ENCODE measurements at places on chromosomes 5 and 9. TPM values are rescaled to one million over a fixed set of nuclear protein-coding genes. Genes with fewer than 3 reads are reported as not detected.
A peak's percentile ranks its signal among the peaks of the same experiment; 100 is the strongest.

DNA sequence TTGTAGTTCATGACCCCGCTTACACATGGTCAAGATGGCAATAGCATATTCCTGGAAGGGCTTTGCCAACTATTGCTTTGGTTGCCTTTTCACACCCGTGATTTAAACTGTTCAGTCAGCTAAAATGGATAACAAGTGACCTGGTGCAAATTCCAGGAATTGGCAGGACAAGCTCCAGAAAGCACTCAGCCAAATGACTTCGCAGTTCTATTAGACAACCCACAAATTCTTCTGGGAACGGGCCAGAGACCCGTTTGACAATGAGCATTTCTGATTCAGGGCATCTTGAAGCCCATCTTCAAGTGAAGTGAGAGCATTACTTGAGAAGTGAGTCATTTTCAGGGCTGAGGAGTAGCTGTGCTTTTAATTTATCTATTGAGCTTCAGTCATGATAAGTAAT, 165.0 kb downstream of the DROSHA start:
- H3K27ac ChIP-seq = no peak overlapping the region
- no peak overlapping the region for H3K4me3 ChIP-seq
- H3K27me3 ChIP-seq = peaks cover 4% of the 10 kb centered on the region
- H3K36me3 ChIP-seq = peaks cover 6% of the 10 kb centered on the region
- H3K4me1 ChIP-seq = peaks cover 10% of the 10 kb centered on the region

- no peak for DNase-seq
- no peaks in the 10 kb centered on the region for H3K27me3 ChIP-seq
- no peaks in the 10 kb centered on the region for H3K4me1 ChIP-seq
- H3K4me3 ChIP-seq = no peak overlapping the region
- no peak overlapping the region for H3K27ac ChIP-seq
These were observed 140.2 kb downstream of the SH3GL2 start for GRCh38 chr9:17719053-17719452.

DNA sequence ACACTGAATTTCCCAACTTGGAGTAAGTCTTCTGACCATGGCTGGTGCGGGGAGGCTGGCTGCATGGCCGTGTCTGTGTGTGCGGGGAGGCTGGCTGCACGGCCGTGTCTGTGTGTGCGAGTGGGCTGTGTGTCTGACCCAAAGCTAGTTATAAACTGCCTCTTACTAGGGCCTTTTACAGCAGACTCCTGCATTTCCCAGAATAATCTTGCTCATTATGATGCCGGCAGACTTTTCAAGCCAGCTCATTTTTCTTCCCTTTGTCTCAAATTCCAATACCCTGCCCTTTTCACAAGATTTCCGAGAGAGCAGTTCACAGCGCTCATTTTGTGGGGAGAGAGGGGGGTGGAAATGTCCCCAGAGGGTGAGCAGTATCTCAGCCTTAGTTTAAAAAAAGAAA, 470.7 kb upstream of the BRINP1 start:
- H3K27me3 ChIP-seq = no peaks in the 10 kb centered on the region
- DNase-seq = no peak
- peaks cover 20% of the 10 kb centered on the region for H3K4me1 ChIP-seq
- no peak overlapping the region for H3K27ac ChIP-seq
- H3K36me3 ChIP-seq = 0 out of 2 replicates have a peak, but pooled peaks cover 2% of the 10 kb centered on the region

DNA sequence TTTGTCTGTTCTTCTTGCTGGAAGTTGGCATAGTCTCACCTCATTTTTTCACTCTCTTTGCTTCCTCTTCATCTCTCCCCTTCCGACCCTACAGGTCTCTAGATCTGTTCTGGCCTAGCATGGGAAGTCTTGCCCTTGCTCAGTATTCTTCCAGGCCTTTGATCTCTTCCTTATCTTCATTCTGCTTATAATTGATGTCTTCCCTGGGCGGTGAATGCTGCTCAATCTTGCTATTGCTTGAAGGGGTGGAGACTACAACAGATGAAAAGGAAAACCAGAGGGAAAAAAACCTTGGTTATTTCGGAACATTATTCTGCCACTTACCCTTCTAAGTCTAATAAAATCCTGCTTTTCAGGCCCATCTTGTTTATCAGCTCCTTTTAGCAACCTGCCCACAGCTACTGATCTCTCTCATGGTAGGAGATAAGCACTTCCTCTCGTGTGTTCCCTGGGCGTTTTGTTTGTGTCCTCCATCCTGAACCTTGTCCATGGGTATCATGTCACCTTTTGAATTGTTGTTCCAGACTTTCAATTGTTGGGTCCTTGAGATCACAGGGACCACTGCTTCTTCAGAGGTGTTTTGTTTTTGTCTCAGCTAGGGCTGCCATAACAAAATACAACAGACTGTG, 375.6 kb downstream of the ADGRV1 start:
- H3K27me3 ChIP-seq = no peaks in the 10 kb centered on the region
- H3K4me1 ChIP-seq = peaks cover 39% of the 10 kb centered on the region
- peaks cover 11% of the 10 kb centered on the region for H3K36me3 ChIP-seq
- DNase-seq = no peak
- no peak overlapping the region for H3K4me3 ChIP-seq
- H3K27ac ChIP-seq = peak overlapping the region; percentile 29

DNA sequence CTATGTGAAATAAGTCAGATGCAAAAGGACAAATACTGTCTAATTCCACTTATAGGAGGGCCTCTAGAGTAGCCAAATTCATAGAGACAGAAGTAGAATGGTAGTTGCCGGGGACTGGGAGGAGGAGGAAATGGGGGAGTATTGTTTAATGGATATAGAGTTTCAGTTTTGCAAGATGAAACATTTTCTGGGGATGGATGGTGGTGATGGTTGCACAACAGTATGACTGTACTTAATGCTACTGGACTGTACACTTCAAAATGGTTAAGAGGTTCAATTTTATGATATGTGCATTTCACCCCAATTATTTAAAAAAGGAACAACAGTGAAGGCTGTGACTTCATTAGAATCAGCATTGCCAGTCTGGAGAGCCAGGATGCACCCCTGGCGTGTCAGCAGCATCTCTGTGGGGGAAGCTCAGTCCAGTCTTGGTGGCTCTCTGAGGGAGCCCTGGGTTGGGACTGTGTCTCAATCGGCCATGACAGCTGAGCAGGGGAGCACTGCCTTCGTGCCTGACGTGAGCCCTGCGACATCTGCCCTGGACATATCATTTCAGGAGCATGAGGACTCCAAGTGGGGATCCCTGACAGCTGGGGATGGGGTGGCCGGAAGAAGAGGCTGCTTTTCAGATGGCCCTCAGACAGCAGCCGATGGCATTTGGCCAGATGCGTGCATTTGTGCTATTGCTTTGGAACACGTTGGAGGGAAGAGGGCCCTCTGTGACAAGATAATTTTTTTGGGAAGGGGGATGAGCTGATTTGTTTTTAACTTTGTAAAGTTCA, 130.8 kb upstream of the STC2 start:
- no peak for DNase-seq
- no peaks in the 10 kb centered on the region for H3K4me1 ChIP-seq
- no peak overlapping the region for H3K27ac ChIP-seq
- no peak overlapping the region for H3K4me3 ChIP-seq

- H3K4me1 ChIP-seq = peaks cover 19% of the 10 kb centered on the region
- H3K27ac ChIP-seq = no peak overlapping the region
These were observed 66.6 kb downstream of the CDC14B start for GRCh38 chr9:96553070-96553469.

DNA sequence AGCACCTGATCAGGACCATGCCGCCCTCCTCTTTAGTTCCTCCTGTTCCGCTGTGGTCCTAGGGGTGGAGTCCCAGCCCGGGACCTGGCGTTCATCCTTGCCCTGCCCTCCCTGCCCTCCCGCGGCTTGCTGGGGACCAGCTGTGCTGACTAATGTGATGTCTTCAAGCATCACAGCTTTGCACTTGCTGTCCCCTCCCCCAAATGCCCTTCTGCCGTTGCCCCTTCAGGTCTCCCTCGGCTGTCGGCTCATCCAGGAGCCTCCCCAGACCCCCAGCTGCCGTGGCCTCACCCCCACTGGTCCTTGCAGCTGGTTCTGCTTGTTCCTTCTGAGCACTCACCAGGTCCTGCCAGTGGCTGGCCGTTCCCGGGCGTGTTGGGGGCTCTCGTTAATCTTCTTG, 19.9 kb downstream of the RXRA start:
- H3K27me3 ChIP-seq = no peaks in the 10 kb centered on the region
- H3K36me3 ChIP-seq = no peaks in the 10 kb centered on the region
- DNase-seq = no peak
- H3K4me3 ChIP-seq = no peak overlapping the region
- H3K4me1 ChIP-seq = 0 out of 2 replicates have a peak, but pooled peaks cover 4% of the 10 kb centered on the region

DNA sequence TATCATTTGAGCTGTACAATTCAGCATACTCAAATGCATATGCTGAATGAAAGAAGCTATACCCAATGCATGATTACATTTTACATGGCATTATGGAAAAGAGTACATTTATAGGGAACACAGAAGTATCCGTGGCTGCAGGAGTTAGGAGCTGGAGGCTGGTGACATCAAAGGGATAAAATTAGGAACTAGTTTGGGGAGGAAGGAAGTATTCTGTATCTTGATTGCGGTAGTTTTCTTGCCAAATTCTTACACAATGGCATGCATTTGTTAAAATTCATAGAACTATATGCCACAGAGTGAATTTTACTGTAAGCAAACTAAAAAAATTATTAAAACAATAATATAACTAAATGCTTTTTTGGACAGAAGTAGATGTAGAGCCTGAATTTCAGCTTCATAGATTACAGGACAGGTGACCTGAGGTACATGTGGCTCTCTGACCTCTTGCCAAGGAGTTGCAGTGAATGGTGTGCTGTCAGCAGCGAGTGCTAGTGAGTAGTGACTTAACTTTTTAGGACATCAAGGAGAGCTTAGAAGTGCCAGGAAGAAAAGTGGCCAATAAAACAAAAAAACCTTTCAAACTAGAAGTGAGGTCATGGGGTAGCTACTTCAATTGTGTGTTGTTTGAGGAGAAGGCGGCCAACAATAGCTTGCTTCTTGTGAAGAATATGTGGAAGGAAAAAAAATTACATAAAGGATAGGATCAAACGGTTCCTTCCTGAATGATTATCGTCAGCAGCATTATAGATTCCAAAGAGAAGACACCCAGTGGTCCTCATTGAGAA, 514.9 kb upstream of the CLINT1 start:
- H3K27ac ChIP-seq = no peak overlapping the region
- no peak overlapping the region for H3K4me3 ChIP-seq
- no peaks in the 10 kb centered on the region for H3K27me3 ChIP-seq
- no peak for DNase-seq

- no peak for DNase-seq
- no peaks in the 10 kb centered on the region for H3K27me3 ChIP-seq
- H3K27ac ChIP-seq = 0 out of 2 replicates have a peak overlapping the region, but pooled peaks have one; percentile 65
- no peak overlapping the region for H3K4me3 ChIP-seq
- H3K36me3 ChIP-seq = no peaks in the 10 kb centered on the region
These were observed 97.4 kb upstream of the ALDH1A1 start for GRCh38 chr9:73050065-73050816.

- H3K36me3 ChIP-seq = peaks cover 29% of the 10 kb centered on the region
- no peak overlapping the region for H3K4me3 ChIP-seq
- no peaks in the 10 kb centered on the region for H3K27me3 ChIP-seq
- DNase-seq = no peak
These were observed 14.3 kb downstream of the TTC1 start for GRCh38 chr5:160023007-160023907.

- no peak overlapping the region for H3K4me3 ChIP-seq
- peaks cover 15% of the 10 kb centered on the region for H3K4me1 ChIP-seq
- H3K27me3 ChIP-seq = no peaks in the 10 kb centered on the region
- no peaks in the 10 kb centered on the region for H3K36me3 ChIP-seq
These were observed 75.2 kb downstream of the TMC1 start for GRCh38 chr9:72596451-72597180.

DNA sequence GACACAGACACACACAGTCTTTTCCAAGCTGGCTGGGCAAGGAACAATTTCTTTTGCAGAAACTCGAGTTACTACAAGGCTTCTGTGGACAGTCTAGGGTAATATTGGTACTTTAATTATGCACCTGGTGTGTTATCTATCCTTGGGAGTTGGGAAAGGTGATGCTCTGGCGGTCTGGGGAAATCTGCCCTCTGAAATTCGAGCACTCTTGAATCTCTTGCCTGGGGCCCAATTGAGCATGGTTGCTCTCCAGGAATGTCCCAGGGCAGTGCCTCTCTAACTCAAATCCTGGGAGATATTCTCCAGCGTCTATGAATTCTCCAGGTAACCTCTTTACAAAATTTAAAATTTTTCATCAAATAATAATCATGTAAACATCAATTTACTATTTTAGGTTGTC, 69.3 kb downstream of the KCNIP1 start:
- H3K36me3 ChIP-seq = peaks cover 6% of the 10 kb centered on the region
- no peak overlapping the region for H3K27ac ChIP-seq
- no peak overlapping the region for H3K4me3 ChIP-seq
- H3K4me1 ChIP-seq = peaks cover 14% of the 10 kb centered on the region
- H3K27me3 ChIP-seq = no peaks in the 10 kb centered on the region
- no peak for DNase-seq

DNA sequence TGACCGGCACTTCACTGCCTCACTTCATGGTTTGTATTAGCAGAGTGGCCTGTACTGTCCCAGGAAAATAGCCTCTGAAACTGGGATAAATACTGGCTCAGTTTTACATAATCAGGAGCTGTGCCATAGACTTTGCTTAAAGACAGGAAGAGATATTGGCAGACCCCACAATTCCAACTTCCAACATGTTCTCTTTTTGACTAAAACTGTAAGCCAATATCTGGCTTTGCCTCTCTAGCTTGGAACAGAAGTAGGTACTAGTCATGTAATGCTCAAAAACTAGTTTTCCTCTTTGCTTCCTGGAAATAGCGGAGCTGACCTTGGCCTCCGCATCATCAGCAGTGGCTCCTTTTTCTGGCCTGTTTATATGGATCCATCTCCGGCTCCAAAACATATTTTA, 276.9 kb downstream of the CDH9 start:
- H3K27me3 ChIP-seq = no peaks in the 10 kb centered on the region
- no peak overlapping the region for H3K27ac ChIP-seq
- no peak overlapping the region for H3K4me3 ChIP-seq
- H3K36me3 ChIP-seq = no peaks in the 10 kb centered on the region
- DNase-seq = no peak

GRCh38 chr9:129139233-129139992, 28.2 kb downstream of the PTPA start:
- H3K27me3 ChIP-seq = no peaks in the 10 kb centered on the region
- peak overlapping the region; percentile 66 for H3K4me3 ChIP-seq
- peaks cover 61% of the 10 kb centered on the region for H3K4me1 ChIP-seq
- peaks cover 34% of the 10 kb centered on the region for H3K36me3 ChIP-seq
- peak; percentile 76 for DNase-seq
- peak overlapping the region; percentile 97 for H3K27ac ChIP-seq

GRCh38 chr5:41925555-41925951, 472 bp downstream of the FBXO4 start:
- no peaks in the 10 kb centered on the region for H3K36me3 ChIP-seq
- no peak for DNase-seq
- peak overlapping the region; percentile 77 for H3K4me3 ChIP-seq
- H3K27me3 ChIP-seq = no peaks in the 10 kb centered on the region
- H3K4me1 ChIP-seq = peaks cover 9% of the 10 kb centered on the region

- H3K27ac ChIP-seq = no peak overlapping the region
- no peak overlapping the region for H3K4me3 ChIP-seq
- no peaks in the 10 kb centered on the region for H3K4me1 ChIP-seq
- no peaks in the 10 kb centered on the region for H3K36me3 ChIP-seq
- peaks cover 6% of the 10 kb centered on the region for H3K27me3 ChIP-seq
These were observed 25.4 kb upstream of the NKD2 start for GRCh38 chr5:983238-983524.

GRCh38 chr5:96483878-96484277, 50.8 kb upstream of the PCSK1 start:
- DNase-seq = peak; percentile 17
- H3K4me1 ChIP-seq = no peaks in the 10 kb centered on the region
- no peaks in the 10 kb centered on the region for H3K36me3 ChIP-seq
- no peak overlapping the region for H3K4me3 ChIP-seq
- no peaks in the 10 kb centered on the region for H3K27me3 ChIP-seq

Gene MORN5
- total RNA-seq = not detected

Gene ZNF883
- 22.0 TPM for total RNA-seq

Gene NR5A1
- total RNA-seq = 0.39 TPM

Gene ABO
- total RNA-seq = 0.15 TPM

Gene FOXD4
- total RNA-seq = 0.21 TPM

Measured in WTC11 (cell line).